ENCODE measurements at places on chromosomes 13 and 19. TPM values are rescaled to one million over a fixed set of nuclear protein-coding genes. Genes with fewer than 3 reads are reported as not detected.

The CYP4F2 gene
- polyA plus RNA-seq, result not detected

The BCKDHA gene
- polyA plus RNA-seq, result 53.8 TPM

The MCEMP1 gene
- polyA plus RNA-seq, result not detected

The KLF1 gene
- polyA plus RNA-seq, result not detected

The TGFBR3L gene
- not detected for polyA plus RNA-seq

The IGFL1 gene
- not detected for polyA plus RNA-seq

The SERP2 gene
- polyA plus RNA-seq, result not detected

The IGFL3 gene
- not detected for polyA plus RNA-seq

The TRMT1 gene
- polyA plus RNA-seq, result 35.1 TPM

The OSCAR gene
- not detected for polyA plus RNA-seq

The PRX gene
- polyA plus RNA-seq, result 0.49 TPM
